Natural killer cell treated with Interleukin-12 subunit alpha and Interleukin-12 subunit beta and Interleukin-15 and Interleukin-18, amount 100 ng/mL, for 72 hours (primary cell): ENCODE measurements at places on chromosomes 2 and 18. TPM values are rescaled to one million over a fixed set of nuclear protein-coding genes. Genes with fewer than 3 reads are reported as not detected.

Gene VWC2L
- total RNA-seq, result not detected

Gene SH2D6
- total RNA-seq, result 0.24 TPM

Gene LONRF2
- total RNA-seq, result not detected

Gene GATA6
- total RNA-seq, result not detected

Gene TRABD2A
- total RNA-seq, result 18.3 TPM

Gene UGT1A8
- not detected for total RNA-seq

- no peak for DNase-seq
These were observed 93.5 kb downstream of the CAPN13 start for GRCh38 chr2:30713698-30714097.

GRCh38 chr2:173373290-173373689 lies 18.6 kb downstream of the CDCA7 start:
- DNase-seq, result no peak

DNA sequence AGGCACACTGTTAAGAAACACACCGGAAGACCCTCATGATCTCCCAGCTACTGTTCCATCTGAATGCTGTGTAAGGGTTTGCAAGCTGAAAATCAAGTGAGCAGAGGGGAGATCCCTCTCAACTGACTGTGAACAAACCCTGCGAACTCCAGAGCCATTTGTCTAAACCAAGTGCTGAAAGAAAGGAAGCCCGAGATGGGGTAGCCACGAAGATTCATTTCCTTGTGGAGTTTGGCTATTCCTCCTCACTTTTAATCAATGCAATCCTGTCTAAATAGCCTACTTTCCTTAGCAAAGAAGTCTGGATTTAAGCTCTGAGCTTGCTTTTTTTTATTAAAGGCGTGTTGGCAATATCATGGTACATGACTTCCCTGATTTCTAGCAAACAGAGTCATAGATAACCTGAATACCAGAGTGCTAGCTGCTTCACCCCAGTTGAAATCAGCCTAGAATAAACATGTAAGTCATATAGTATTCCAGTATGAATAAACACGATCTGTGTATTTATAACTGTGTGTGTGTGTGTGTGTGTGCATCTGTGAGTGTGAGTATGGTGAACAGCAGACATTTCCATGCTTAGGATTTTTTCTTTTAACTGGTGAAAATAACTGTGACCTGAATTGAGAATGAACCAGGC lies 365.2 kb downstream of the ZNF521 start:
- DNase-seq, result no peak
